Stimulated activated CD4-positive, alpha-beta T cell treated with anti-CD3 and anti-CD28 coated beads, TNF-alpha, amount 100 ng/mL, for 4 hours (primary cell): ENCODE measurements at places on chromosomes 3 and 15.

DNA sequence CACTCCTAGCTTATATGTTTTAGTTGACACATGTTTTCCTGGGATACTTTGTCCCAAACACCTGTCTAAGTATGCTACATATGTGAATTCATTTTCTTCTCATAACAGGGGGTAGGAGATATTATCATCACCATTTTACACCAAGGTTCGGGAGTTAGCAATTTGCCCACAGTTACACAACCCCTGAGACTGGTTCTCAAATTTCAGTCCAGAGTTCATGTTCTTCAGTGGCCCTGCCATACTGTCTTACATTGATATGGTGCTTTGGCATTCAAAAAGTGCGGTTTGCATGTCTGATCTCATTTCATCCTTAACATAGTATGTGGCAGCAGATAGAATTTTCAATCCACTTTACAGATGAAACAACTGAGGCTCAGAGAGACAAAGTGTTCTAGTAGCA lies 38.4 kb downstream of the ROBO2 start:
- DNase-seq: no peak

- DNase-seq: no peak
These were observed 53.7 kb upstream of the TRPC1 start for GRCh38 chr3:142670120-142670519.

DNA sequence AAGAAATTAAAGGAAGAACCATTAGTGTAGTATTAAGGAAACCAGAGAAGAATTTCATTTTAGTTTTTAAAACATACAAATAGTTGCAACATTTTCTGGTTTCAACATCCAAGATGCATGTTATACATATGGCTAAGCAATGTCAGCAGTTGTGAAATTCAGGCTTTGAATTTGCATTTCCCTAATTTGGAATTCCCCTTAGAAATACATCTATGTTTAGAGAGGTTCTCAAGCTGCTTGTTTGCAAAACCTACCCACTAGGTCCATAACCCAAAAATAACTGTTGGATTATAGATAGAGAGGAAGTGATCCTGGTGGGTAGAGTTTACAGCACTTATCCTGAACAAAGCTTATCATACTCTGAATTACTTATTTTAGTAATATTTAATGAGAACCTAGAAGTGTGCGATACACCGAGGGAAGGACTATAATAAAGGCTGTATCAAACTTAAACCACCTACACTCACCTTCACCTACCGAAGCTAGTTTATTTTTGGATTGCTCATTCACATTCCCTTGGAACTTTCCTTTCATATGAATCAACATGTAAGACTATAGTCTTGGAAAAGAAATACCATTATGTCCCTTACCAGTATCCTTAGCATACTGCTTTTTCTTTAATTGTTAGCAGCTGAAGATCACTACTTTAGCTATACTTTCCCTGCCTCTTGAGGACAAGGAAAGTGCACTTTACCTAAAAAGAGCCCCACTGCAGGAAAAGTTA lies 60.6 kb downstream of the CHAC1 start:
- DNase-seq: no peak

DNA sequence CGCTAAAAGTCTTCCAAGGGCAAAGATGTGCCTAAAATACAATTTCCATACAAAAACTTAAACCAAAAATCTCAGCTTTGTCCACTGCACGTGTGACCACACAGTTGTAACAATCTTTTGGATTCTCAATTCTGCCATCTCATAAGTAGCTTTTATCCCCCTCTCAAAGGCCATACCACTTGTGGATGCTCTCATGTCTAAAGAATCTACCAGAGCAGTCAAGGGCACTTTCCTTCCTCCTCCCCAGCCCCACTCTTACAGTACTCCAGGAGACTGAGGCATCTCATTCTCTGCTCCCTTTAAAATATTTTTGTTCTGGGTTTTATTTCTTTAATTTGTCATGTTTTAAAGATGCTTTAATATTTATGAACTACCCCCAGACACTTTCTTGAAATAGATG lies 102.3 kb upstream of the PFN2 start:
- no peak for DNase-seq
